EH (cell line): ENCODE measurements at places on chromosomes 5 and 9.
A peak's percentile ranks its signal among the peaks of the same experiment; 100 is the strongest.

- DNase-seq = no peak
Observed at GRCh38 chr5:61680247-61680646, 348.2 kb downstream of the ZSWIM6 start.

GRCh38 chr5:132019857-132020555, 8.5 kb upstream of the ACSL6 start:
- DNase-seq = no peak

DNA sequence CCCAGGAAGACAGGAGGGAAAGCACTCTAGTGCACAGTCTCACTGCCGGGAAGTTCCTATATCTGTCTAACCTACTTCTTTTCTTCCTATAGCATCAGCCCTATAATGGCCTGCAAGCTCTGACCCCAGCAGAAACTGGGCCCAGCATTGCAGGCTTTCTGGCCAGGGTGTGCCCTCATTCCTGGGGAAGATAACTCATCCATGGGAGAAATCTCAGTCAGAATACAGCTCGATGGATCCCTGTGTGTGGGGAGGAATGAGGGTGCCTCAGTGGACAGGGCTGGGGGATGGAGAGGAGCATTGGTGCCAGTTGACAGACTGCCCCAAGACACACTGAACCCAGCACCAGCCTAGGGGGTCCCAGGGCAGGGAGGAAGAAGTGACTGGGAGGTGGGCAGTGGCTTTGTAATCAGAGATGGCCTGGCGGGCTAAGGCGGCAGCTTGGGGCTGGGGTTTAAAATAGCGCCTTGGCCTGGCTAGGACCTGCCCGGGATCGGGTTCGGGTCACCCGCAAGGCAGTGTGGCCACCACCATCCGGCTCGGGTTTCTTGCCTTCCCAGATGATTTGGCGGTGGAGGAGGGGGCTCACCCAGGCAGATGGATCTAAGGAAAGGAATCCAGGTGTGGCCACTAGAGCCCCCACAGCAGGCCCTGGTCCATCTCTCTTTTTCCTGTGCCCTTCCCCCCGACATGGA, 7.6 kb upstream of the CXXC5 start:
- DNase-seq = no peak

- DNase-seq = no peak
Observed at GRCh38 chr5:67619235-67619634, 422.6 kb upstream of the CD180 start.

- DNase-seq = peak; percentile 71
Observed at GRCh38 chr9:105127863-105128220, 116.6 kb upstream of the SLC44A1 start.

- peak; percentile 78 for DNase-seq
Observed at GRCh38 chr5:179819296-179820126, 1.2 kb upstream of the SQSTM1 start.

GRCh38 chr5:39519079-39519478, 94.3 kb upstream of the DAB2 start:
- no peak for DNase-seq

GRCh38 chr9:89743573-89744254, 138.9 kb downstream of the GADD45G start:
- DNase-seq = no peak

GRCh38 chr5:105789246-105789645, 1881.5 kb downstream of the EFNA5 start:
- no peak for DNase-seq

DNA sequence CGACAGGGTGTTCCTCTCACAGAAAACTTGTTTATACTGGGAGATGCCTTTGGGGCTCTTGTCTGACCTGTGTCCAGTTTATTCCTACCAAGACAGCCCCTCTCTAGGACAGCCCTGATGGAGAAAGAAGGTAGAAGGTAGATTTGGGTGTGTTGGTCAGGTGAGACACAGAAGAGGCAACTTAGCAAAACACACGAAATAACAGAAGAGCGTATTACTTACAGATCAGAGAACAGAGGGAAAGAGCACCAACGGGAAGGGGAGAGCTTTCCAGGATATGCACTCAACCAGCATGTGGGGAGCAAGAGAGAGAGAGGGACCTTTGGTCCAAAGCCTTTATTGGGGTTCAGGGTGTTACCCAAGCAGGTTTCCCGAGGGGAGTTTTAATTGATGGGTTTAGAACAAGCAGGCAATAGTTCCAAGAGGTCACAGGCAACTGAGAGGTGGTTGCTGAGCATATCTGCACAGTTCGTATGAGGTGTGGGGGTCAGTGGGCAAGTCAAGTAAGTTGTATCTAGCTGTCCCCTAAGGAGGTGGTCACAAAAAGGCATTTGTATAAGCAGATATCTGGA, 31.8 kb downstream of the BAAT start:
- DNase-seq = no peak

DNA sequence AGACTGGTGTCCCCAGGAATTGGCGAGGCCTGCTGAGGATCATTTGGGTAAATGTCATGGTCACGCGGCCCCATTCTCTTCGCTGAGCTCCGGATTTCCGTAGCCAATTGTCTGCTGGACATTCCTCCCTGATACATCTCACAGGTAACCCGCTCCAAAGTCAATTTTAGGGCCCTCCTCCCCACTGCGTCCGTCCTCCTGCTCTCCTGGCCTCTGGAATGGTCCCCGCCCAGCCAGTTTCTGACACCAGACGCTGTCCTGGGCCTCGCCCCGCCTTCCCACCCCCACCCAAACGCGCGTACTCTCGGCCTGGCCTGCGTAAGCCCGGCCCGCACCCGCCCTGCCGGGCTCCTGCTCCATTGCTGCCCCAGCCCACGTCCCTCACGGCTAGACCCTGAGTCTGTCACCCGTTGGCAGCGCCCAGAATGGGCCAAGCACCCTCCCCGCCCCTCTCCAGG, 202.0 kb downstream of the AUH start:
- no peak for DNase-seq

- DNase-seq = peak; percentile 78
Observed at GRCh38 chr5:120614531-120615180, 150.6 kb downstream of the PRR16 start.

GRCh38 chr5:36418152-36418979, 116.7 kb upstream of the RANBP3L start:
- no peak for DNase-seq

- no peak for DNase-seq
Observed at GRCh38 chr9:134032456-134033222, 7.4 kb downstream of the BRD3OS start.

DNA sequence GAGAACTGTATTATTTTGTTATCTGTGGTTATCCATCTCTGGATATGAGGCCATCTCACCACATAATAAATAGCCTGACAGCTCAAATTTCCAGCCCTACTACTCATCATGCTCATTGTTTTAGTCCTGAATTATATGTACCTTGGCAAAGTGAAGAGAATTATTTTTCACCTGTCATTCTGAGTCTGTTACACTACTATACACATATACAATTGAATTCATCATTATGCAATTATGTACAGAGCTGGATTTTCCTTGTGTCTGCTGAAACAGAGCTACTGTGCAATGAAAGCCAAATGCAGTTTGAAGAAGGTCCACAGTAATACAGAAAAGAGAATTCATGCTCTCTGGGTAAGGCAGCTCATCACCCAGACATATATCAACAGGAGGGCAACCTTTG, 28.5 kb downstream of the ESM1 start:
- no peak for DNase-seq

DNA sequence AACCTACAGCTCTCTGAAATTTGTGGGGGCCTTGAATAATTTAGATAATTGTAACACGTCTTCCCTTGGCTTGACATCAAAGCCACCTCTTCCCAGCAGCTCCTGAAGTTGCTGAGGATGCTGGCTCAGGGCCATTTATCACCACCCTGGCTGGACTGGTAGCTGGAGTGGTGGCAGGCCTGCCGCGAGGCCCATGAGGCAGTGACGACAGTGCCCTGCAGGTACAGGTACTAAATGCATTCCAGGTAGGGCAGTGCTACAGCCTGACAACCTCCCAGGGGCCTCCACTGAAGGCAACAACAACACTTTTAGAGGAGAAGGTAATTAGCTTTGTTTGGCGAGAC, 270.2 kb upstream of the KLF4 start:
- no peak for DNase-seq

DNA sequence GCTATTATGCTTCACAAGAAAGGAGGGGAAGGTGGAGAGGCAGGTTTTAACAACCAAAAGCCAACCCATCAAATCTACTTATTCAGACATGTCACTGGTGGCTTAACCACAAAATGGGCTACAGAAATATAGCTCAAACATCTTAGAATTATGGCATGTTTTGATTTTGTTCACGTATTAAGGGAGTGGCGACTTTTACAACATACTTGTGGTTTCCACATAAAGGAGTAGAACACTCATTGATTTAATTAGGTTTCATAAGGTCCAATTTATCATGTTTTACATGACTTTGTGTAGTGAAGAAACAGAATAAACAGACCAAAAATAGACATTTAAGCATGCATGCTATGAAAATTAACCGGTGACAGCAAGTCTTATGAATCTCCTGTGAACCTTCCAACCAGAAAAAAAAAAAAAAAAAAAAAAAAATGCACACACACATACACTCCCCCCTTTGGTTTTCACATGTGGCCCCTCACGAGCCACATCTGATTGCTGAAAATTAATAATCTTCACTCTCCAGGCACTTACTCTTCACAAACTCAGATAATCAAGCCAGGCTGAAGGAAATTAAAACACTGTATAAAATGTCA, 5.4 kb downstream of the ZNF608 start:
- peak; percentile 55 for DNase-seq

GRCh38 chr9:107049046-107049802, 186.3 kb downstream of the ZNF462 start:
- DNase-seq = peak; percentile 24

GRCh38 chr9:121818841-121819427, 167.5 kb downstream of the DAB2IP start:
- DNase-seq = no peak

DNA sequence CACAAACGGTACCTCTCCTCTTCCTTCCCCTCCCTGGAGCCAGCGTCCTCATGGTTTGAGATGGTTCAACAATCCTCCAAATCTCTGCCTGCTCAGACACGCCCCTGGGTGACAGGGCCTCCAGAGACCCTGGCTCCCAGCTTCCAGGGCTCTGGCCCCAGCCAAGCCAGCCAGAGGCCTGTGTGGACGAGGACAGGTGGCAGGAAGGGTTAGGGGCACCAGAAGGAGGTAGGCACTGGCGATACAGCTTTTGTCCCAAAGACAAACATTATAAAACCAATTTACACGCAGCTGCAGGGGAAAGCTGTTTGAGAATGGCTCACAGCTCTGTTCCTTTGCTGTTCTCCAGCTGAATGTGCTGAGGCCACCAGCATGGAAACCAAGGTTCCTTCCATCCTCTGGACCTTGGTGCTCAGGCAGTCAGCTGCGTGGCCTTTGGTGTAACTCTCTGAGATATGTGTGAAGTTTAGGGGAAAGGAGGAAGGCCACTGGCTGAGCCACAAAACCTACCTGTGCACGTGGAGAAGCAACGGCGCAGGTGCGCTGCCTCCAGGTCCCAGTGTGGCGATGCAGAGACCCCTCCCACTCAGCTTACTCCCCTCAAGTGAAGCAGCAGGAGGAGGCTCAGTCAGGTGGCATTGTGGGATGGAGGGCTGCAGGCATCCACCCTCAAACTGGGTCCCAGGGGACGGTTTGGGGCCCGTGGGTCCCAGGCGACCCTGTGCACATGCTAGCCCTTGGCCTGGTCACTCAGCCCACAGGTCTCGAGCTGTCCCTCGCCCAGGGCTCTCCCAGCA, 4.3 kb upstream of the QRFP start:
- DNase-seq = no peak

DNA sequence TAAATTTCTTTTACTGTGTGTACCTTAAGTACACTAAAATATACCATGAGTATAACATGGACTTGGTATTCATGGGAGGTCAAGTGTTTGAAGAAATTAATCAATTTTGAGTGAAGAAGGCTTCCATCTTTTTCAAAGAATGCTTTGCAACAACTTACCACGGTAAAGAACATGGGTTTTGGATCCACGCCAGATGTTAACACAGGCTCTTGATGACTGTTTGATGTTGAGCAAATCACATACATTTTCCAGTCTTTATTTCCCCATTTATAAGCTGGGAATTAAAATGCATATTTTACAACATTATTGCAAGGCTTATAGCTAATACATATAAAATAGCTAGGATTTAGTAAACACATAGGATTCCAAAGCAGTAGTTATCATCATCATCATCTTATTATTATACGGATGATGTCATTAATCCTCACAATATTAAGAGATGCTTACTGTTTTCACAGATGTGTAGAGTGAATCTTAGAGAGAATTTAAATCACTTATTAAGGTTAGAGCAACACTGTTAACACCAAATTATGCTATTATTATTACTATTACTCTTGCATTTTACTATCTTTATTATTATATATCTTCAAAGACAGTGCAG, 362.0 kb downstream of the PRELID2 start:
- peak; percentile 23 for DNase-seq

DNA sequence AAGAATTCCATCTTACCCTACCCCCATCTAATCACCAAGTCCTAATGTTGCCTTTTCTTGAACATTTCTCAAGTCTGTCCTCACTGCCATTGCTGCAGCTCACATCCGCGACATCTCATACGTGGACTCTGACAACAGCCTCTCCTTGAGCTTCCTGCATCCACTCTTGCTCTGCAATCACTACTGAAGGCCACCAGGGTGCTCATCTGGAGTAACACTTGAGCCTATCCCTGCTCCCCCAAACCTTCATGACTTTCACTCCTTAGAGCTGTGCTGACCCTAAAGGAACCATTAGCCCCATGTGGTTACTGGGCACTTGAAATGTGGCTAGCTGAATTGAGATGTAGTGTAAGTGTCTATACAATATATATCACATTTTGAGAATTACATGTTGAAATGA, 46.4 kb upstream of the CTXN3 start:
- no peak for DNase-seq

- peak; percentile 68 for DNase-seq
Observed at GRCh38 chr9:129698254-129698757, 32.9 kb downstream of the PRRX2 start.

- DNase-seq = peak; percentile 4
Observed at GRCh38 chr9:92385477-92385876, 18.9 kb downstream of the OGN start.

- no peak for DNase-seq
Observed at GRCh38 chr9:27112235-27112634, 3.2 kb downstream of the TEK start.

- DNase-seq = peak; percentile 31
Observed at GRCh38 chr5:59608745-59609144, 284.8 kb downstream of the PDE4D start.

- DNase-seq = no peak
Observed at GRCh38 chr5:115907177-115907576, 55.1 kb upstream of the LVRN start.
